Progenitor cell of endocrine pancreas (in vitro differentiated cells): ENCODE measurements at places on chromosomes 5 and 9. TPM values are rescaled to one million over a fixed set of nuclear protein-coding genes. Genes with fewer than 3 reads are reported as not detected.
A peak's percentile ranks its signal among the peaks of the same experiment; 100 is the strongest.

DNA sequence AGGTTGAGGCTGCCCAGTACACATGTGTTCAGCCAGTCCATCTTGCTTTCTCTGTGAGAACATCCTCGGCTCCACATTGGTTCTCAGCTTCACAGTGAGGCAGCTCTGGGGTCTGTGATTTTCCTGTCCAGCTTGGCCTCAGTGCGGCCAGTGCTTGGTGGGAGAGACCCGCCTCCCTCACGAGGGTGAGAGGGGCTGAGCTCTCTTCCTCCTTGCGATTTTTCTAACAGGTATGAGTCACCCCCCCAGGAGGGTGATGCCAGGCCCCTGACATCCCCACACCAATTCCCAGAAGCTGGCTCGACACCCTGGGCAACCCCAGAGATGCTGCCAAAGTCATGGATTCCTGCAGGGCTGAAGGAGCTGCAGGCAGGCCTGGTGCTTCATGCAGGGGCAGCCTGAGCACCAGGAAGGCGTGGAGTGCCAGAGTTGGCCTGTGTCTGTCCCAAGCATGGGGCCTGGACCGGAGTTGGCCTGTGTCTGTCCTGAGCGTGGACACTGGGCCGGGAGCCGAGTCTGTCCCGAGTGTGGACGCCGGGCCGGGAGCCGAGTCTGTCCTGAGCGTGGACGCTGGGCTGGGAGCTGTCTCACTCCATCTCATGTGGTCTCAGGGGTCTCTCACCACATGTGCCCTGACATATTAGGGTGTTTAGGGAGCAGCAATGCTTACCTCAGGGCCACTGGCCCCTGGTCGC, 408.6 kb upstream of the IRX4 start:
- H3K4me3 ChIP-seq, result no peak overlapping the region
- H3K27me3 ChIP-seq, result peaks cover 27% of the 10 kb centered on the region
- no peak for DNase-seq
- H3K27ac ChIP-seq, result no peak overlapping the region

Gene BARX1
- 0.74 and 3.3 TPM in 2 replicates for total RNA-seq

- no peak for DNase-seq
- peak overlapping the region; percentile 44 for H3K4me3 ChIP-seq
- H3K4me1 ChIP-seq, result peaks cover 31% of the 10 kb centered on the region
- H3K36me3 ChIP-seq, result no peaks in the 10 kb centered on the region
- H3K27me3 ChIP-seq, result no peaks in the 10 kb centered on the region
Observed at GRCh38 chr9:468766-469426, 254.2 kb downstream of the DOCK8 start.

GRCh38 chr9:136057236-136058081, 37.6 kb downstream of the NACC2 start:
- no peaks in the 10 kb centered on the region for H3K27me3 ChIP-seq
- H3K4me3 ChIP-seq, result no peak overlapping the region
- H3K27ac ChIP-seq, result no peak overlapping the region
- no peaks in the 10 kb centered on the region for H3K36me3 ChIP-seq
- peaks cover 6% of the 10 kb centered on the region for H3K4me1 ChIP-seq

- no peak overlapping the region for H3K27ac ChIP-seq
- no peaks in the 10 kb centered on the region for H3K36me3 ChIP-seq
- H3K4me1 ChIP-seq, result peaks cover 13% of the 10 kb centered on the region
- H3K4me3 ChIP-seq, result peak overlapping the region; percentile 25
- H3K27me3 ChIP-seq, result peaks cover 11% of the 10 kb centered on the region
Observed at GRCh38 chr5:177368869-177369644, 11.3 kb downstream of the RGS14 start.

DNA sequence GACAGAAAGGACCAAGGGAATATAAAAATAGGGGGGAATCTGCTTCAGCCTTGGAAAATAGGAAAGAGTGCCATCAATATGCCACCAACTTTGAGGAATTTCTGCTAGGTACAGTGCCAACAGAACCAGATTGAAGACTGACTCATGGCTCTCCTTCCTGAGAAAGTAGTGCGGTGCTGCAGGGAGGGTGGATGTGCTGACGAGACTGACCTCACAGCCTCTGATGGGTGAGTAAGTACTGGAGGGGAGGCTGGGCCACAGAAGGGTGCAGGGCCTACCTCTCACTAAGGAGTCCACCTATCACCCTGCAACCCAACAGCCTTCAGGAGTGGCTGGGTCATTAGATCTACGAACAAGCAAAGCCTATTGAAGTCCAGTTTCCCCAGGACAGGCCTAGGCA, 187.6 kb downstream of the GABBR2 start:
- no peaks in the 10 kb centered on the region for H3K36me3 ChIP-seq
- no peak overlapping the region for H3K4me3 ChIP-seq
- H3K27me3 ChIP-seq, result peaks cover 12% of the 10 kb centered on the region
- DNase-seq, result no peak
- no peaks in the 10 kb centered on the region for H3K4me1 ChIP-seq
- no peak overlapping the region for H3K27ac ChIP-seq

DNA sequence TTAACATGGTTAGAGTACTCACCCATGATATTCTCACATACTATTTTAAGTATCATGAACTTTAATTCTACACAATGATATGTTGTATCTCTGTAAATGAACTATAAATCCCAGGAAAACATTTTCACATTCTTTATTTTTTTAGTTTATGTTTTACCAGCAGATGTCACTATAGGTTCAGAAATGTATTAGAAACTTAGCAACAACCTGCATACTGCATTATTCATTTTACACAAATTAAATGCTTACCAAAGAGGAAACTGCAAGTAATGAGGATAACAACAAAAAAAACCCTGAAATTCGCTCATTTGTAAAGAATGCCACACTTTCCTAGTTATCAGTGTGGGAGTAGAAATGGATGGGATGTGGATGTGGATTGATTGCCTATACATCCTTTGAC, 217.5 kb upstream of the OTULINL start:
- no peak for DNase-seq
- H3K27ac ChIP-seq, result no peak overlapping the region
- H3K4me1 ChIP-seq, result no peaks in the 10 kb centered on the region
- H3K4me3 ChIP-seq, result no peak overlapping the region

- no peaks in the 10 kb centered on the region for H3K27me3 ChIP-seq
- H3K4me1 ChIP-seq, result peaks cover 13% of the 10 kb centered on the region
- no peak overlapping the region for H3K27ac ChIP-seq
- peaks cover 3% of the 10 kb centered on the region for H3K36me3 ChIP-seq
- H3K4me3 ChIP-seq, result no peak overlapping the region
Observed at GRCh38 chr9:123239726-123240125, 28.7 kb downstream of the STRBP start.

DNA sequence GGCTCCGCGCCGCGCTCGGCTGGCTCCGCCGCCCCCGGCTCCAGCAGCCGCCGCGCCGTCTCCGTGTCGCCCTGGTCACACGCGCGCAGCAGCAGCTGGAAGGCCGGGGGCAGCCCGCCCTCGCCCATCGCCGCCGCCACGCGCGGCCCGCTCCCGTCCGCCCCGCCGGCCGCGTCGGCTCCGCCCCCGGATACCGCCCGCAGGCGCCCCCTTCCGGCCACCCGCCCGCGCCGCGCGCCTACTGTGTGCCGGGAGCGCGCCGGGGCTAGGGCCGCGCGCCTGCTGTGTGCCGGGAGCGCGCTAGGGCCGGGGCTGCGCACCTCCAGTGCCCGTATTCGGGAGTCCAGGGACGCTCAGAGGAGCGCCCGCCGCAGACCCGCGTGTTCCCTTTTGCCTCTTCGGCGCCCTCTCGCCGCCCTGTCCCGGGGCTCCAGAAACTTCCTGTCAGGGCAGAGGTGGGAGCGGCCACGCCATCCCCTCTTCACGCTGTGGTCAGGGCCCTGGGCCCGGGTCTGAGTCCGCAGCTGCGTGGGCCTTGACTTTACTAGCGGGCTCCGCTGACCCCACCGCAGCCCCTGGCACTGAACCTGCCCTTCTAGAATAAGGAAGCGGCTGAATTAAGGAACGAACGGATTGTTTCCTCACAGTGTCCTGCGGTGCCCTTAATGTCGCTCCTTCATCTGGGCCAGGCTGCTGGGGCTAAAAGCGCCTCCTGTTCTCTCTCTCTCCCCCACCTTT, at the start of gene ANKS6:
TSS of gene ANKS6 (minus strand) at position 192 of the 738 bp plus-strand sequence. CDS start at position 128, 64 bp downstream.
- peak within 1 kb of the TSS; percentile 81 for H3K4me3 ChIP-seq
- DNase-seq, result peak; percentile 91
- H3K4me1 ChIP-seq, result peaks cover 15% of the 10 kb centered on the region
- no peaks in the 10 kb centered on the region for H3K27me3 ChIP-seq

GRCh38 chr9:76592091-76592973, 133.3 kb downstream of the GCNT1 start:
- no peaks in the 10 kb centered on the region for H3K36me3 ChIP-seq
- no peak for DNase-seq
- no peaks in the 10 kb centered on the region for H3K27me3 ChIP-seq
- H3K4me3 ChIP-seq, result no peak overlapping the region

Gene EQTN
- total RNA-seq, result 1.1 and 1.4 TPM in 2 replicates

DNA sequence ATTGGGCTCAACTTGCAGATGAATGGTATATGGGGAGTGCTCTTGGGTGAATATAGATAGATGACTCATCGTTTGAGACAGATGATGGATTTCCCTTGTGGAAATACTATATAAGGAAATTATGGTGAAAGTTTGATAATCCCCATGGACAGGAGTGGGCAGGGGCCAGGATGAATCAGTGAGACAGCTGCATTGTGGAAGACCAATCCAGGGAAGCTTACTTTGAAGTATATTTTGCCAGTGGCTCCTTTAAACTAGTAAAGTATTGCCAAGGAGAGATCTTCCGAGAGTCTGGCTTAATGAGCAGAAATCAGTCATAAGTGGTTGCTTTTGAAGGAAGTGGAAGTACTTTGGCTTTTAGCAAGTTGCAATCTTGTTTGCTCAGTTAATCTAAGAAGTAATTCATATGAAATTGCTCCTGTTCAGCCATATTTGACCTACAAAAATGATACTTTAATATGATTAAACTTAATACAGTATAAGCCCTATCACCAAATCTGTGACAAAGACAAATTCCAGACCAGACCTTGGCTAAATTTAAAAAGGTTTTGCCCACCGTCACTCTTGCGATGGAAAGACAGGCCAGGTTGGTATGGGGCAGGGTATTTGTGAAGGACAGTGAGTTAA, 9.3 kb upstream of the TNC start:
- H3K4me1 ChIP-seq, result no peaks in the 10 kb centered on the region
- no peaks in the 10 kb centered on the region for H3K36me3 ChIP-seq
- H3K27me3 ChIP-seq, result peaks cover 10% of the 10 kb centered on the region
- no peak overlapping the region for H3K27ac ChIP-seq

DNA sequence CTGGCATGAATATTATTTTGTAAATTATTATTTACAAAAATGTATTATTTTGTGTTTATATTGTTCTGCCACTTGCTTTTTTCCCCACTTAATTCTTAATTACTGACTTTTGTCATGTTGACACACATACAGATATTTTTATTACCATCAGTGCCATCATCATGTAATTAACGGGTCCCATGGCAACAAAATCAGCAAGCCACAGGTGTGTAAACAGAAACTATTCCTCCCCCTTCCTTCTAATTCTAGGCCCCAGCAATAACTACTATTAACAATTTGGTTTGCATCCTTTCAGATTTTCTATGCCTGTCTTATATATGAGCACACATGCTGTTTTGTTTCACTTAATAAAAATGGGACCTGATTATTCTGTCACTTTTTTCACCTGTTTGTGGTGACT, 29.3 kb downstream of the CYFIP2 start:
- DNase-seq, result no peak
- peaks cover 12% of the 10 kb centered on the region for H3K4me1 ChIP-seq
- peaks cover 41% of the 10 kb centered on the region for H3K36me3 ChIP-seq
- H3K27me3 ChIP-seq, result no peaks in the 10 kb centered on the region
- H3K4me3 ChIP-seq, result no peak overlapping the region

DNA sequence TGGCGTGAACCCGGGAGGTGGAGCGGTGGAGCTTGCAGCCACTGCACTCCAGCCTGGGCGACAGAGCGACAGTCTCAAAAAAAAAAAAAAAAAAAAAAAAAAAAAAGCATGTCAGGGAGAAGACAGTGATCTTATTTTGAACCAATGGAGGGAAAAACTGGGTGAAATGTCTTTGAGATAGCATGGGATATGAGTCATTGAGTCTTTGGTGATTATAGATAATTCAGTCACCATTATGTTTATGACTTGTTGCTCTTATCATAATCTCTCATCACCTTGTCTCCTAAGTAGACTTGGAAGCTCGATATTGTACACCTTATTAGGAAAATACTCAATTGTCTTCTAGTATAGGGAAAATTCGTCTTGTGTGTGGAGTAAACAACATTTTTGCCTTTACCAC, 55.1 kb upstream of the KDM4C start:
- H3K27me3 ChIP-seq, result peaks cover 4% of the 10 kb centered on the region
- H3K36me3 ChIP-seq, result no peaks in the 10 kb centered on the region
- no peak for DNase-seq
- H3K4me1 ChIP-seq, result peaks cover 2% of the 10 kb centered on the region
- H3K4me3 ChIP-seq, result peak overlapping the region; percentile 91

Gene EIF4EBP3
- 6.1 and 6.7 TPM in 2 replicates for total RNA-seq

GRCh38 chr5:169080448-169080911, 220.5 kb downstream of the SLIT3 start:
- peaks cover 19% of the 10 kb centered on the region for H3K27me3 ChIP-seq
- peaks cover 5% of the 10 kb centered on the region for H3K4me1 ChIP-seq
- H3K27ac ChIP-seq, result no peak overlapping the region
- H3K36me3 ChIP-seq, result no peaks in the 10 kb centered on the region

GRCh38 chr5:18050345-18050744, 416.1 kb downstream of the TAF11L14 start:
- H3K27me3 ChIP-seq, result no peaks in the 10 kb centered on the region
- no peak overlapping the region for H3K27ac ChIP-seq
- H3K4me3 ChIP-seq, result no peak overlapping the region

DNA sequence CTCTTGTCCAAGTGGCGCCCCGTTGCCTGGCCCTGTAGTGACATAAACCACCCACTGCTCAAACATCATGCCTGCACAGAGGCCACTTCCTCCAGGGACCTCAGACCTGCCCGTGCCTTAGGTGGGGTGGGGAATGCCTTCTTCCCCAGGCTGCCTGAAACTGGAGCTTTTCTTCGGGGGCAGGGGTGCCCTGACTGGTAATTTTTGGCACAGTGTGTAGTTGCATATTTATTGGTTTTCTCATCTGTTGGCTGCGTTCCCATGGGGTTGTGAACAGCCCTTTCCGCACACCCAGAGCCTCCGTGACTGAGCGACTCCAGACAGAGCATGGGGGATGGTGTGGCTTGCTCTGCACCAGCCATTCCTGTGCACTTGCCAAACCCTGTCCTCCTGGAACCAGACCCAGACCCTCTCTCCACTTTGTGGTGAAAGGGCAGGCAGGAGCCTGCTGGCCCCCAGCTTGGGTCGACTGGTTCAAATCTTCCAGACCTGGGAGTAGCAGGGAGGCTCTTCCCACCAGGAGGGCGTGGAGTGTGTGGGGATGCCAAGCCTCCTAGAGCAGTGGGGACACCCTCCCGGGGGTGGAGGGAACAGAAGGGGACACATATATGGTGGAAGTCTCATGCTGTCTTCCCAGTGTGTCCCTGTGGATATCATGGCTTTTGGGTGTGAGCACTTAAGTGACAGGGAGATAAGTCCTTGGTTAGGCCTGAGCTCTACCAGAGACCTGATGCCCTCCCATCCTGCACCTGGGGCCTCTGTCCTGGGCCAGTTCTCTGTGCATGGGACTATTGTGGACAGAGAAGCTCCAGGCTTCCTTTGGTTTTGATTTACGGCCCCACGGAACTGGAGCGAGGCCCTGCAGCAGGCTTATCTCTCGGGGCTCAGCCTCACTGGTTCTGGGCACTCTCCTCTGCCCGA, 39.6 kb downstream of the WNK2 start:
- no peak for DNase-seq
- H3K36me3 ChIP-seq, result peaks cover 6% of the 10 kb centered on the region
- H3K4me1 ChIP-seq, result peaks cover 32% of the 10 kb centered on the region
- H3K27me3 ChIP-seq, result no peaks in the 10 kb centered on the region
- H3K27ac ChIP-seq, result peak overlapping the region; percentile 62

Gene PCAT7
- 12.6 and 13.1 TPM in 2 replicates for total RNA-seq

Gene FGF10
- total RNA-seq, result 2.4 and 2.7 TPM in 2 replicates

- H3K36me3 ChIP-seq, result peaks cover 1% of the 10 kb centered on the region
- H3K4me3 ChIP-seq, result no peak overlapping the region
- no peak for DNase-seq
- H3K27ac ChIP-seq, result no peak overlapping the region
- H3K27me3 ChIP-seq, result no peaks in the 10 kb centered on the region
- no peaks in the 10 kb centered on the region for H3K4me1 ChIP-seq
Observed at GRCh38 chr5:119597728-119598298, 31.5 kb upstream of the FAM170A start.
